Umbilical cord (tissue), 2 donors: ENCODE measurements at places on chromosomes 1 and 21. TPM values are rescaled to one million over a fixed set of nuclear protein-coding genes. Genes with fewer than 3 reads are reported as not detected.

LRRC53 gene
- 10.4 TPM for total RNA-seq

PPIAL4G gene
- 10.4 TPM for total RNA-seq

LCE1F gene
- not detected for total RNA-seq

FAM177B gene
- not detected for total RNA-seq

TSTD1 gene
- 40.9 TPM for total RNA-seq

DNA sequence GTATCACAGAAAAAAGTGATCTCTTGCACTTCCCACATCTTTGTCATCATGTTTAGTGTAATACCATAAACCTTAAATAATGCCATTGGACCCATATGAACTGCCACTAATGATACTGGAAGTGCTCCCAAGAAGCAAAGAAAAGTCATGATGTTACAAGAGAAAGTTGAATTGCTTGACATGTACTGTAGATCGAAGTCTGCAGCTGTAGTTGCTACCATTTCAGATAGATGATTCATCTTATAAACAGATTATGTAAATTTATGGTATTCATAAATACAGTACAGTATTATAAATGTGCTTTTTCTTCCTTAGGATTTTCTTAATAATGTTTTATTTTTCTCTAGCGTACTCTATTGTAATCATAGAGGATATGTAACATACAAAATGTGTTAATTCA lies 30.1 kb upstream of the LAMC2 start:
- no peak for DNase-seq

DNA sequence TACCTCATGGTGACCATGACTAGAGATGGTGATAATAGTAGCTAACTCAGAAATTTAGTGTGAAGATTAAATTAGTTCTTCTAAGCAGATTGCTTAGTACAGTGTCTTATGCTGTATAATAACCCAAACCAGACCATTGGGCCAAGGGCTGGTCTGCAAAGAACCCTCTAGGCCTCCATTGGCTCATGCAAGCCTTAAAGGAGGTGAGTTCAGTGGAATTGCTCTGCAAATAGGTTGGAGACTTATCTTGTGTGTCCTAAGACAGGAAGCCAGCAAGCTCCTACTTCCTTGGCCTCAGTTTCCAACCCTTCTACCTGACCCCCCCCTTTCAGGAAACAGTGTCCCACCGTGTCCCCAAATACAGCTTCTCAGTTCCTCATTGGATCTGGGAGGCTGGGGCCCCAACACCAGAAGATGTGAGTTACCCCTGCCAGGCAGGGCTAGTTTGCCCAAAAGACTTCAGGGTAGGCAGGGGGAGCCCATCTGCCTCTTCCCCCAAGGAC lies 1.9 kb upstream of the MEF2D start:
- DNase-seq, result no peak

DNA sequence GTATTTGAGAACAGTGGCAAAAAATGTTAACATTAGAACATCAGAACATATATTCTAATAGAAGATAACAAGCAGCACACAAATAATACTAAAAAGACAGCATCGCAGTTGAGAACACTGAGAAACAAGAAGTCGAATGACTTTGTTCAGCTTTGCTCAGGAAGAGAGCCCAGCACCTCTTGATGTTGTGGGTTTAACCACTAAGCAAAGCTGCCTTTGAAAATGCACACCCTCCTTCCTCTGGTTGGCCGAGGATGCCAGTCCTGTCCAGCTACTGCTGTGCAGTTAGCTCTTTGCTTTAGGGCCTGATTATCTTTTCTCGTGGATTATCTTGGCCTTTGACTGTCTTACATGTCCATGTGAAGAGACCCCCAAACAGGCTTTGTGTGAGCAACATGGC lies 60.5 kb downstream of the SPATA46 start:
- no peak for DNase-seq
